ENCODE measurements at places on chromosomes 7 and 10. TPM values are rescaled to one million over a fixed set of nuclear protein-coding genes. Genes with fewer than 3 reads are reported as not detected.
A peak's percentile ranks its signal among the peaks of the same experiment; 100 is the strongest.

- DNase-seq: no peak
Observed at GRCh38 chr10:126065751-126066377, 169.5 kb downstream of the FANK1 start.

- no peak for DNase-seq
Observed at GRCh38 chr10:130074639-130075038, 36.0 kb downstream of the C10orf143 start.

GRCh38 chr10:13670311-13670710, 83.5 kb downstream of the PRPF18 start:
- DNase-seq: no peak

GRCh38 chr10:48416584-48417232, 110.2 kb downstream of the MAPK8 start:
- no peak for DNase-seq

The BICC1 gene
- 1.3 TPM for total RNA-seq

- no peak for DNase-seq
Observed at GRCh38 chr7:51054231-51054630, 262.4 kb downstream of the COBL start.

The NKX1-2 gene
- not detected for total RNA-seq

The SCIN gene
- under 0.01 TPM for total RNA-seq

The CHST15 gene
- total RNA-seq: 1.1 TPM

GRCh38 chr10:72058989-72059842, 29.1 kb downstream of the SPOCK2 start:
- no peak for DNase-seq

DNA sequence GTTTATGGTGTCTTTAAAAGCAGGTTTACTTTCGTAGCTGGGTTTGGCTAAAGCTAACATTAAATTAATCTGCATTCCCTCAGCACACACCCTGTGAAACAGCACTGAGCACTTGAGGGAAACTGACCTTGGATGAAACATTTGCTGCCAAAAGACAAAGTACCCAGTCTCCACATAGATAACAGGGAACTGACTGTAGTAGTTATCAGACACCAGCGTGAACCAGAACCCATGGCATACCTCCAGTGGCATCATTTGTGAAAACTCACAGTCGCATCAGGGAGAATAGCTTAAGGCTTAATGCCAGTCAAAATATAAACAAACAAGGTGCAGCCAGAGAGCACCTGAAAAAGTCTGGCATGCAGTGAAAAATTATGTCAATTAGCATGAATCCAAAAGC, 357.8 kb upstream of the C7orf33 start:
- no peak for DNase-seq

DNA sequence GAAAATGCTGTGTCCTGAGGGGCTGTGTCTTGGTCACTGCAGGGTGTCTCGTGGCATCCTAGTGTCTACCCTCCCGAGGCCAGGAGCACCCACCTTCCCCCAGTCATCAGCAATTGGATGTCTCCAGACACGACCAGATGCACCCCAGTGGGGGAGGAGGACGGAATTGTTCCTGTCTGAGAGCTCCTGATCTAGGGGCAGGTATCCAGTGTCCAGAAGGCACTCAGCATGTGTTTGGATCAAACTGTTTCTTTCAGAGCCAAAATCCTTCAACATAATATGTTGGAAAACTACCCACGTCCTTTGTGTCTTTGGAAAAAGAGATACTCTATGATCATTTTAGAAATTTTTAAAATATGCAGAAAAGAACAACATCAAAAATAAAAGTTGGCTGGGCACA, 16.9 kb downstream of the PRKRIP1 start:
- DNase-seq: no peak

DNA sequence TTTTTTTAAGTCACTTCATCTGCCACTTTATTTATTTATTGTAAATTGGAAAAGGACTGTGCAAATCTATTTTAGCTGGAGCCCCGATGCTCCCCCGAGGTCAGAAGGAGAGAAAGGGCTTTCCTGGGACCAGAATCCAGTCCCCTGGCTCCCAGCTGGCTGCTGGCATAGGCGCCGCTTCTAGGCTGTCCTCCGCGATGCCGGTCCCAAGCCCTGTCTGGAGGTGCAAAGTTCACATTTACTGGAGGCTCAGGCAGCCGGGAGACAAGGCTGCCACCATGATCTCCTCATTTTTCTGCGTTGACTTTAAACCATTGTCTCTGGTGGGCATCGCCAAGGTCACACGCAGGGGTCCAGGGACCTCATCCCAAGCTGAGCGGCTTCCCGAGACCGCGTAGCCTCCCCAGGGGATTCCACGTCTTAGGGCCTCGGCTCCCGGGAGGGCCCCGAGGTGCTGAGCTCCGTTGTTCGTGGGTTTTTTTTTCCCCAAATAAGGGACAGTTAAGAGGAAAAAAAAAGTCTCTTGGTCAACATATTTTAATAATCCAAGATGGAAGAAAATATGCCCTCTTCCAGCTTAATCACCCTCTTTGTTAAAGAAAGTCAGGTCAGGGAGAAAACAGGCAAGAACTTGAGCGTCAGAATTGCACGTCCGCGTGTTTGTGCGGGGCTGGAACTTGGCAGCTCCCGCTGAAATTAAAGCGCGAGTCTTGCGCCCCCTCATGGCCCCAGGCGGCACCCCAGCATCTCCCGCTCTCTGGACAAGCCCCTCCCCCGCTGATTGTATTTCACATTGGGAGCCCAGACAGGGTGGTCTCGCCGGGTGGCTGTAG, 11.9 kb downstream of the RGR start:
- peak; percentile 55 for DNase-seq

GRCh38 chr7:92769394-92769699, 67.0 kb downstream of the CDK6 start:
- no peak for DNase-seq

DNA sequence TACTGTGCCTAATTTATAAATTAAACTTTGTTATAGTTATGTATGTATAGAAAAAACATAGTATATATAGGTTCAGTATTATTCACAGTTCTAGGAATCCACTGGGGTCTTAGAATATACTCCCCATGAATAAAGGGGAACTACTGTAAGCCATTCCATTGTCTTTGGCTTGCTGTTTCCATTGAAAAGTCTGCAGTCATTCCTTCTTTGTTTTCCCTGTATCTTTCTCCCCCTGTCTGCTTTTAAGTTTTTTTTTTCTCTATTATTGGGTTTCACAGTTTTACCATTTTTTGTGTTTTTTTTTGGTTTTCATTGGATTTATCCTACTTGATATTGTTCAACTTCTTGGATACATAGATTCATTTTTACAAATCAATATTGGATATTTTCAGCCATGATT, 6.7 kb upstream of the PNLIP start:
- no peak for DNase-seq

DNA sequence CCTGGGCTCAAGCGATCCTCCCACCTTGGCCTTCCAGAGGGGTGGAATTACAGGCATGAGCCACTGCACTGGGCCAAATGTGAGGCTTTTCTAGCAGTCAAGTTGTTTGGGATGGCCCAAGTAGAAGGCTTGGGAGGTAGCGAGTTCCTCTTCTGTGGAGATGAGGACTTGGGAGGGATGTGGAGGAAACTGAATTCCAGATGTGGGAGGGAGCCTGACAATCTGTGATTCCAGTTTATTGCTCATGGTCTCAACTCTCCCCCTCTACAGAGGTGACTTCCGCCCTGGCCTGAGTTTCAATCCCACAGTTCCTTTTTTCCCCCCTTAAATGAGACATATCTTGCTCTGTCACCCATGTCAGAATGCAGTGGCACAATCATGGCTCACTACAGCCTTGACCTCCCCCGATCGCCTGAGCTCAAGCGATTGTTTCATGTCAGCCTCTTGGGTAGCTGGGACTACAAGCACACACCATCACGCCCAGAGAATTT, 3.4 kb downstream of the STYXL1 start:
- no peak for DNase-seq

The GIMAP1 gene
- 15.9 TPM for total RNA-seq

The PRR15 gene
- total RNA-seq: 15.9 TPM

The NPY4R gene
- total RNA-seq: under 0.01 TPM

- no peak for DNase-seq
Observed at GRCh38 chr10:36254199-36254598, 612.1 kb upstream of the FZD8 start.

DNA sequence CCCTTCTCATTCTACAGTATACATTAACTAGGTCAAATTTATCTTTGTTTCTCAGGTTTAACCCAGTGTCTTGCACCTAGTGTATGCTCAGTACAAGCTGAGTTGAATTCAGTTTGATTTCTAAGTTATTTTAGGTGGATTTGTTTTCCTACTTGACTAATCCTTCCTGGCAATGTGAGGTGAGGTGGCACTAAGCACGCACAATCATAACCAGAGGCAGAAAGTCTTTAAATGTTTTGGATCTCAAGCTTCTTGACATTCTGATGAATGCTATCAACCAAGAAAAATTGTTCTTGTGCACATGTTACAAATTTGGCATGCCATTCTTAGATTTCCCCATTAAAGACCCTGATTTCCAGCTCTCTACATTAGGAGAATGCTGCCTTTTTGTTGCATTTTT, 3.2 kb downstream of the BZW2 start:
- no peak for DNase-seq

DNA sequence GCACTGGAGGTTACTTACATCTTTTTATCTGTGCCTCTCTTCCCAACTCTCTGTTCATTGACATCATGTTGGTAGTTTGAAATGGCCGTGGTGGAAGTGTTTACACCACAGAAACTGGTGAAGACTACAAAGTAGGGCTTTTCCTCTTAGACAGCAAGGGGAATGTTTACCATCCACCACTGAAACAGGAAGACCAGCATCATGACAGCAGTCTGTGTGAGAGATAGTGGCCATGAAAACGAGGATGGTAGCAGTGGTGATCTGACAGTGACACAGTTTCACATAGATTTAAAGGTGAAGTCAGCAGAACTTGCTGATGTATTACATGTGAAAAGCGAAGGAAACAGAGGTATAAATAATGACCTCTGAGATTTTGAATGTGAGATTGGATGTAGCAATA, 115.7 kb downstream of the CCDC71L start:
- no peak for DNase-seq

DNA sequence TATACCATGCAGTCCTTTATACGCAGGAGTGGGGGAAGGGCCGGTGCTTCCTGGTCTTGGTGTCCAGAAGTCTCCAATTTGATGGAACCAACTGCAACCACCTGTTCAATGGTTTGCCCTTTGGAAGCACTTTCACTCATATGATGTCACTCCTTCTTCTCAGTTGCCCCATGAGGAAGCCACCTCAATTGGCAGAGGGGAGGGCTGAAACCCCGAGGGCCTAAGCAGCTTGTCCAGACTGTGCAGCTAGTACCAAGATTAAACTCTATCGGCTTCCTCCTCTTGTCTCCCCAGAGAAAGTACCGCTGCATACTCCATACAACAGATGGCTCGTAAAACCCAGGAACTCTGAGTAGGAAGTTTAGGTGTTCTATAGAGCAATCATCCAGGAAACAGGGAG, 789.4 kb downstream of the TYW1 start:
- DNase-seq: no peak

The TEX47 gene
- not detected for total RNA-seq

The HMX3 gene
- not detected for total RNA-seq

DNA sequence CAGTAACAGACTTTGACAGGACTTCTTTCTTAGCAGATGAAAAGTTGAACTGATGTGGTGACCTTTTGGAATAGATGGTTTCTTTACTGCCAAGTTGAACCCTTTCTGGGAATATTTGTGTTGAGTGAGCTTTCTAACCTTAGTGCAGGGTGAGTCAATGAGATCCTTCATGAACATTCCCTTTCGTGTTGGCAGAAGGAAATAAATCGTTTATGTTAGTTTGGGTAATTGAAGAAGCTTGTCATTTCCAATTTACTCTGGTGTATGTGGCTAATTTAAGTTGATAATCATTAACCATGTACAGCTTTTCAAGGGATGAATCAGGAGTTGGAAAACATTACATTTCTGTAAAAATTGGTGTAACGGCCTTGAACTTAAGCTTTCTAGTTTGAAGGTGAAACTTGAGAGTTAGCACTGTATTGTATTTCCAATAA, 43.4 kb downstream of the PTTG1IP2 start:
- no peak for DNase-seq
